Memory B cell (primary cell): ENCODE measurements at places on chromosomes 2 and 18.
A peak's percentile ranks its signal among the peaks of the same experiment; 100 is the strongest.

DNA sequence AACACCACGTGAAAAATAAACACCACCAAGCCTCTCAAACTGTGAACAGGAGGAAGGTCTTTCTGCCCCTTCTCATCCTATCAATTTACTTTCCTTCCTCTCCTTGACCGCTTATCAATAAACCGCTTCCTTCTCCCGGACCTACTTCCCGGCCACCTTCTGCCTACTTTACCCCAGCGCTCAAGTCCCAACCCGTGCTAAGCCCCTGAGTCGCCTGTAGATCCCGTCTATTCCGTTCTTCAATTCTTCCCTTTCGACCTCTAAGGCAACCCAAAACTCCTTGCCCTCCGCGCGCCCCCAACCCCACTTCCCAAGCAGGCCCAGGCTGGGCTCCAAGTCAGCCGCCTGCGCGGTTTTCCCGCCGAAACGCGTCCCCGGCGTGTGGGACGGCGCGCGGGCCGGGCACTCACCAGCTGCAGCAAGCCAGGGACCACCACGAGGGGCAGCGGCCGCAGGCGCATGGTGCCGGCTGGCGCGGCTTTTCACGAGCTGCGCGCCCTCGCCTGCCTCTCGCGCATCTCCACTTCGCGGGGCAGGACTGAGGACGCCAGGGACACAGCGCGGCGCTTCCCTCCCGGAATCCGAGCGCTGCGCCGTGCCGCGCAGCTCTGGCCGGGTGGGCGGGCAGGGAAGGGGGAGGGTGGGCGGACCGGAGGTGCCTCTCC, at the start of gene NXPH2:
Gene NXPH2 (minus strand): TSS at position 610 of the 665 bp plus-strand sequence. CDS start 149 bp downstream, at position 461.
- H3K27me3 ChIP-seq = peaks cover 13% of the 10 kb centered on the region
- H3K4me3 ChIP-seq = no peak within 1 kb of the TSS
- DNase-seq = no peak
- peaks cover 5% of the 10 kb centered on the region for H3K4me1 ChIP-seq
- no peak within 1 kb of the TSS for H3K27ac ChIP-seq

DNA sequence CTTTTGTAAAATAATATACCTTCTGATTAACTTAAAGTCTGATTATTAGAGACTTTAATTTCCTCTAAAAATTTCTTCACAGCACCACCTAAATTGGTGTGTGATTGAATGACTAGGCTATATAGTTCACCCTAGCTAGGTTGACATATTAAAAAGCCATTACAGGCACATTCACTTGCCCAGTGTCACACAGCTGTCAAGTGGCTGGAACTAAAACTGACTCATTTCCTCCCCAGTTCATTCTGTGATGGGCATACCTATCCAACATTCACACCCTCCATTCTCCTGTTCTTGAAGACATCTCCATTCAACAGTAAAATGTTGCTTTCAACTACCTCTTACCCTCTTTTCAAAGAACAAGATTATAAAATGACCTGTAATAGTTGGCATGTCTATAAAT, 334.5 kb downstream of the ARHGAP15 start:
- peaks cover 6% of the 10 kb centered on the region for H3K36me3 ChIP-seq
- no peak overlapping the region for H3K27ac ChIP-seq
- no peak overlapping the region for H3K4me3 ChIP-seq
- peaks cover 11% of the 10 kb centered on the region for H3K4me1 ChIP-seq
- no peak for DNase-seq

DNA sequence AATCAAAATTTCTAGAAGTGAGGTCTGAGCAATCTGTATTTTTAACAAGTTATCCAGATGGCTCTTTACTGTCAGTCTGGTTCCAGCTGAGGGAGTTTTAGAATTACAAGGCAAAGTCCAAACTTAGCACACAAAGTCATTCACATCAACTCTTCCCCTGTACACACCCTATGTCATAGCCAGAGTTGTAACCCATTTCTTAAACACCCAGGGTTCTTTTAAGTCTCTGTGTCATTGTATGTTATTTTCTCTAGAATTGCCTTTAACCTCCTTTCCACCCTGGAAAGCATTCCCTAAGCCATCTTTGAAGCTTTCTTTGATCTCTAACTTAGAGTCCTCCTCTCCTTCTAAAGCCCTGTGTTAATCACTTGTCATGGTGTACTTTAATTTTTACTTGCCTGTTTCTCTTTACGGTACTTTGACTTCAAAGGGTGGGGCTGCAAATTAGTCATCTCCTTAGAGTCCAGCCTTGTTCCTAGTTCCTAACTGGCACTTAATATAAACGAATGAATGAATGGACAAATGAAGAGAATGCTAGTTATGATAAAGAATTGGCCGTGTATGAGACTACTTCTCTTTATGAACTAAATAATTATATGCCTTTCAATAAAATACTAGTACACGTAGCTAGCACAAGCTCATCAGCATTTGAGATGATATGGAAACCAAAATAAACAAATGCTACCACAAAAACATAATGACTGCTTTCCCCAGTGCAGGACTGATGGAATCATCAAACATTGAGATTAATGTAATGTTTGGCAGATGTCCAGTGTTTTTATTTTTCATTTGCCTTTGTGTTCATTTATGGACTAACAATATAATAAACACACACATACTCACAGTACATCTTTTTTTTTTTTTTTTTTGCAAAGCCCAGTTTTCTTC, 11.9 kb upstream of the ACTR3 start:
- H3K36me3 ChIP-seq = peaks cover 14% of the 10 kb centered on the region
- peak overlapping the region; percentile 70 for H3K27ac ChIP-seq
- peaks cover 19% of the 10 kb centered on the region for H3K4me1 ChIP-seq
- no peak for DNase-seq
- H3K4me3 ChIP-seq = no peak overlapping the region

- H3K4me1 ChIP-seq = no peaks in the 10 kb centered on the region
- no peaks in the 10 kb centered on the region for H3K36me3 ChIP-seq
- H3K27me3 ChIP-seq = peaks cover 13% of the 10 kb centered on the region
- H3K27ac ChIP-seq = no peak overlapping the region
Measured at GRCh38 chr2:55970500-55970899, 46.9 kb upstream of the EFEMP1 start.

GRCh38 chr2:191999101-191999841, 152.4 kb upstream of the CAVIN2 start:
- no peaks in the 10 kb centered on the region for H3K4me1 ChIP-seq
- H3K27me3 ChIP-seq = no peaks in the 10 kb centered on the region
- H3K36me3 ChIP-seq = no peaks in the 10 kb centered on the region

DNA sequence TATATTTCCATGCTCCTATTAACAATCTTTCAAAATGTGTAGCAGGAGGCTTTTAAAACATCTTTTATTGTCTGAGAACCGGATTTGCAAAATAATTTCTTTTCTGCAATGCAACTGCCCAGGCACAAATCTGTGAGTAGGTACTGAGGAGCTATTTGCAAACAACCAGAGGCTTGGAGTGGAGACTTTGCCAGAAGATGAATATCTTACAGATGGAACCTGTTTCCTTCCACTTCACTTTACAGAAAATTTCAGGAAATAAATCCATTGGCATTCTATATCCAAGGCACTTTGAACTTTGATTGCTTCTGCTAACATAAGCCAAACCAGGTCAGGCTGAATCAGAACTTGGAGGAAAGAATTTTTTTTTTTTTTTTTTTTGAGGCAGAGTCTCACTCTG, 237.4 kb upstream of the REV1 start:
- no peaks in the 10 kb centered on the region for H3K4me1 ChIP-seq
- no peak for DNase-seq
- H3K27ac ChIP-seq = no peak overlapping the region
- H3K27me3 ChIP-seq = no peaks in the 10 kb centered on the region
- peaks cover 40% of the 10 kb centered on the region for H3K36me3 ChIP-seq

DNA sequence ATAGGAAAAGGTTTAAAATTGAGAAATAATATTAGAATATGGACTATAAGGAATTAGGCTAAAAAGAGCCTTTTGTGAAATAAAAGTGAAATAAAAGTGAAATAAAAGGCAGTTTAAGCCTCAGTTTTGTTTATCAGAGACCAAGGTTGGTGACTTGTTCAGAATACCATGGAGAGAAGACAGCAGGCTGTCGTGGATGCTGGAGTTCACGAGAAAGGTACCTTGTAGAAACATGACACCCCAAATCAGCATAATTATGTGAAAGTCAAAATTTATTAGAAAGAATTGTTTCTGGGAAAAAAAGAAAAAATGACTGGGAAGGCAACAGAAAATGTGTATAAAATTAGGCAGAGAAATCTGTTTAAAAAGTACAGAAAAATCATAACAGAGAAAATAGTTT, 46.5 kb upstream of the SPAG16 start:
- no peak for DNase-seq
- no peaks in the 10 kb centered on the region for H3K36me3 ChIP-seq
- H3K27ac ChIP-seq = no peak overlapping the region
- peaks cover 13% of the 10 kb centered on the region for H3K4me1 ChIP-seq
- H3K27me3 ChIP-seq = peaks cover 2% of the 10 kb centered on the region

DNA sequence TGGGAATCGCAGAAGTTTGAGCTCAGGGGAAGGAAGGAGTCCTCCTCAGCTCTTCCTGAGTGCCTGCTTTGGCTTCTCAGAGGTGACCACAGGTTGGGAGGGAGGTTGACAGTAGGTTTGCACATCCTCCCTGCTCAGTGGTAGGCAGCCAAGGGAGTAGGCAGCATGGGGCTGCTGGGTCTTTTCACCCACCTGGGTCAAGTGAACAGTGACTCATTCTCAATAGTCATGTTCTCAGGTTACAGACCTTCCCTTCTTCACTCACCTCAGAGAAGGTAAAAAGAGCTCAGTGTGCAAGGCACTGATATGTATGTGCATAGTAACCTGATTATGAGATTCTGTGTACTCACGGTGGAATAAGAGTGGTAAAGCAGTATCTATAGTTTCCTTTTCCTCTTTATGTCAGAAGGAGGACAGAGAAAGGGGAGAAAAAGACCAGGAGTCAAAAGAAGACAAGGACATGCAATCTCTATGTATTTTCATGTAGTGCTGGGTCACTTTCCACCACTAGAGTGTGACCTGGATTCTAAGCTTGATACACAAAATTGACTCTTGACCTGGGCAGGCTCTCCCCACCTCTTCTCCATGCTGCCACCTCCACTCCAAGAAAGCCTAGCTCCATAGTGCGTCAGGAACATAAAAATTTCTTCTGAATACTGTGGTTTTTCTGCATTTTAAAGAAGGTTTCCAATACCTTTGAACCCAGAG, 36.5 kb upstream of the ASNSD1 start:
- H3K4me1 ChIP-seq = no peaks in the 10 kb centered on the region
- no peak overlapping the region for H3K27ac ChIP-seq
- DNase-seq = no peak

GRCh38 chr2:232980683-232981082, 32.4 kb downstream of the NGEF start:
- DNase-seq = no peak
- no peak overlapping the region for H3K4me3 ChIP-seq

DNA sequence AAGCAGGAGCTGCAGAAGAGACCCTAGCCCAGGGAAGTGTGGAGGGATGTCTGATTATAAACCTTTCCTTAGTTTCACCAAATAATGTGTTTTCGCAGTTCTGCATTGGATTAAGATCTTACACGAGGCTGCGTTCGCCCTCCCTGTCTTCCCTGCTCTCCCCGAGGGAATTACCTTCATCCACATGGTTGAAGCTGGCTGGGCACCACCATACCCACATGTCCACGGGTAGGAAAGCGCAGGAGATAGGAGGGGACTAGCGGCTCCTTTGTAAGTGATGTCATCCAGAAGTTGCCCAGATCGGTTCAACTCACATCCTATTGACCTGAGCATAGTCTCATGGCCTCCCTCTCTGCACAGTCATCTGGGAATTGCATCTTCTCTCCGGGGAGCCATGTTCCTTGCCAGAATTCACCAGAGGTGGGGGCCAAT, 1.1 kb downstream of the TTL start:
- peak overlapping the region; percentile 97 for H3K4me3 ChIP-seq
- no peaks in the 10 kb centered on the region for H3K36me3 ChIP-seq
- H3K27me3 ChIP-seq = no peaks in the 10 kb centered on the region
- no peak overlapping the region for H3K27ac ChIP-seq

DNA sequence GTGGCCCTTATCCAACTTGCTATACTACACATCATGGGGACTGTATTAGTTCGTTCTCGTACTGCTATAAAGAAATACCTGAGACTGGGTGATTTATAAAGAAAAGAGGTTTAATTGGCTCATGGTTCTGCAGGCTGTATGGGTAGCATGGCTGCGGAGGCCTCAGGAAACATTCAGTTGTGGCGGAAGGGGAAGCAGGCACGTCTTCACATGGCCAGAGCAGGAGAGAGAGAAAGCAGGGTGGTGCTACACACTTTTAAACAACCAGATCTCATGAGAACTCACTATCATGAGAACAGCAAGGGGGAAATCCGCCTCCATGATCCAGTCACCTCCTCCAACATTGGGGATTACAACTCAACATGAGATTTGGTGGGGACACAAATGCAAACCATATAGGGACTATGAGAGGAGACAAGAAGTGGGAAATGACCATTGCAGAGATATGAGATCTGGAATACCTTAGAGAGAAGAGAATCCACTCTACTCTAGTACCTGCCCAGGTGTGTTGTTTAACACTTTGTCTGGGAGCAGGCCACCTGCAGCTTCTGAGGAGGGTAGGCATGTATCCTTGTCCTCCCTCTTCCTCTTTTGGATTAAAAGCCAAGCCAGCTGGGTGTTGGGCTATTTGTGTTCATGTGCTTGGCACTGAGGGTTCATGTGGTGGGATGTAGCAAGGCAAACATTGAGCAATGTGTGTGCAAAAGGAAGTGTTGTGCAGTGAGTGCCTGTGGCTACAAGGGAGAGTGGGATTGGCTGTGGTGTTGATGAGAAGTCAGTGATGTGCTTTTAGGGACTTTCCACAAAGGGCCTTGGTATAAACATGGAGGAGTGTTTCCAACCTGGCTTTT, 22.8 kb downstream of the TTLL4 start:
- no peak for DNase-seq
- no peak overlapping the region for H3K27ac ChIP-seq
- no peak overlapping the region for H3K4me3 ChIP-seq
- H3K27me3 ChIP-seq = no peaks in the 10 kb centered on the region

GRCh38 chr2:43136876-43137275, 89.5 kb downstream of the ZFP36L2 start:
- DNase-seq = no peak
- no peaks in the 10 kb centered on the region for H3K27me3 ChIP-seq
- no peaks in the 10 kb centered on the region for H3K36me3 ChIP-seq

- peaks cover 22% of the 10 kb centered on the region for H3K27me3 ChIP-seq
- H3K36me3 ChIP-seq = no peaks in the 10 kb centered on the region
- no peak overlapping the region for H3K27ac ChIP-seq
- DNase-seq = no peak
- H3K4me1 ChIP-seq = no peaks in the 10 kb centered on the region
Measured at GRCh38 chr2:232478571-232479340, 8.9 kb downstream of the ECEL1 start.

DNA sequence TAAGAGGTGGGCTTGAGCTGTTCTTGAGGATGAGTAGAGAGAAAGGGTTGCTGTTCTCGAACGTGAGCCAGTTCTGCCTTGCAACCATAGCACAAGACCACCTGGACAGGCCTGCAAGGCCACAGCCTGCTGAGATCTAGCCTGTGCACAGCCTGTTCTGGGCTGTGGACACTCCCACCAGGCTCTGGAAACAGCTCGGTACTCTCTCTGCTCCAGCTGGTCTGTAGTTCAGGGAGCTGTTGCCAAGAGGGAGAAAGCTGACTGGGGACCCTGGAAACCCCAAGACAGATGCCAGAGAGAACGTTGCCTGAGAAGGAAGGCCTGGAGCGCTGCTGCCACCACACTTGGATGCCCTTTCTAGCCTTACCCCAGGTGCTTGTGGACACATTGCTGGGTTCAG, 69.8 kb downstream of the CTIF start:
- no peak overlapping the region for H3K27ac ChIP-seq
- no peak for DNase-seq
- no peaks in the 10 kb centered on the region for H3K4me1 ChIP-seq
- H3K36me3 ChIP-seq = no peaks in the 10 kb centered on the region
- H3K27me3 ChIP-seq = no peaks in the 10 kb centered on the region
